ENCODE measurements at places on chromosomes 4 and X.

- DNase-seq, result no peak
Measured at GRCh38 chr4:8272472-8273428, 3.2 kb downstream of the HTRA3 start.

GRCh38 chr4:18155067-18156041 is 133.8 kb upstream of the LCORL start:
- no peak for DNase-seq

DNA sequence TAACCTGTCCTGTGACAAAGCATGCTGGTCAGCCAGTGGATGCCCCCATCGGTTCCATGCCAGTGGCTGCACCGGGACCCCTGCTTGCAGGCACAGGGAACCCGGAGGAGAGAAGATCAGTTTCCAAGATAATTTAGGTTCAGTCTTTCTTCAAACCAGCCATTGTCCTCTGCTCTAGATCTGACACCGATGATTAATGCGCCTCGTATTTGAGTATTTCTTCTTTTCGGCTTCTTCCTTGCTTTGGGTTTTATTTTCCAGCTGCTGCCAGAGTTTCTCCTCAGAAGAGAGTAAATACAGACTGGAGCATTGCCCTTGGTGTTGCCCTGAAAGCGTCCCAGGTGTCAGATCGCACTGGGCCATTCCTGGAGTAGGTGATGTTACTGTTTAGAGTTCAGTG is 19.2 kb upstream of the BCOR start:
- no peak for DNase-seq

DNA sequence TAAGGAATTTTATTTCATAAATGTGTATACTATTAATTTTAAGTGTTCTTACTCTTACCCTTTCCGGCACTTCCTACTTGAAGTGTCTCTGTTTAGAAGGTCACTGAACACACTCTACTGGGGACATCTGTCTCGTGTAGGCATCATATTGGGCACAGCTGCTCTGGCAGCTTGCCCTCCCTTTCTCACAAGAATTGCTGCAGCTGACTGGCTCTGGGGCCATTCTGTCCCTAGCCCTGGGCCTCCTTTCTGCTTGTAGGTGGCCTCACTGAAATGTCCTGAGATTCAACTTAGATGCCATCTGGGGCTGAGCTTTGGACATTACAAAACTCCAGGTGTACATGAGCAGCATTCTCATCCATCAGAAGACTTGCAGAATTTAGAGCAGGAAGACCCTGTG is 49.6 kb downstream of the SMAD1 start:
- no peak for DNase-seq

GRCh38 chr4:153465615-153466080 is 512 bp upstream of the TMEM131L start:
- DNase-seq, result peak; percentile 63

- DNase-seq, result peak; percentile 57
Measured at GRCh38 chrX:107678957-107679740, 50.8 kb downstream of the PRPS1 start.

DNA sequence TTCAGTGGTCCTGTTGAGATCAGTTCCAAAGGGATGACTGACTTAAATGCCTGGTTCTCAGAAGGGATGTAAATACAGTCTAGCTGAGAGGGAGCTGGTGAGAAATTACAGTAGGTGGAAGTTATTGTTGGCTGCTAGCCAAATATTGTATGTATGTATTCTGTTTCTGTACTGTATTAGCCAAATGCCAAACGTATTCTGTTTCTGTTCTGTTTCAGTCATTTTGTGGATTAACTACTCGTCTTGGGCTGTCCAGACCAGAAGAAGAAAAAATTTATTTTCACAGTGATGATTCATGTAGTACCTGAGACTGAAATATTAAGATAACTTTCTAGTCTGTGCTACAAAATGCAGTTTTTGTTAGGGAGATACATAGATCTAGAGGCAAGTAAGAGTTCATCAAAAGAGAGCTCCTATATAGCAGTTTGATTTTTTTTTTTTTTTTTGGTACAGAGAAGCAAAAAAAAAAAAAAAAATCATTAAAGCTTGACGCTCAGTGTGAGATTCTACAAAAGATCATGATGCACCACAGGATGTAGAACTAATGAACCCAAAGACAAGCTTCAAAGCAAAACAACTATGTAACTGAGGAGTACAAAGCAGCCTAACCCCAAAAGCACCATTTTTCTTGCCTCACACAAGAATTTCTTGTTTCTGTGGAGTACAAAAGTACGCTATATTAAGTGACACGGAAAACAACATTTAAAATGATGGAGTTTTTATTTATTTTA is 54.8 kb downstream of the CASP6 start:
- DNase-seq, result peak; percentile 26

DNA sequence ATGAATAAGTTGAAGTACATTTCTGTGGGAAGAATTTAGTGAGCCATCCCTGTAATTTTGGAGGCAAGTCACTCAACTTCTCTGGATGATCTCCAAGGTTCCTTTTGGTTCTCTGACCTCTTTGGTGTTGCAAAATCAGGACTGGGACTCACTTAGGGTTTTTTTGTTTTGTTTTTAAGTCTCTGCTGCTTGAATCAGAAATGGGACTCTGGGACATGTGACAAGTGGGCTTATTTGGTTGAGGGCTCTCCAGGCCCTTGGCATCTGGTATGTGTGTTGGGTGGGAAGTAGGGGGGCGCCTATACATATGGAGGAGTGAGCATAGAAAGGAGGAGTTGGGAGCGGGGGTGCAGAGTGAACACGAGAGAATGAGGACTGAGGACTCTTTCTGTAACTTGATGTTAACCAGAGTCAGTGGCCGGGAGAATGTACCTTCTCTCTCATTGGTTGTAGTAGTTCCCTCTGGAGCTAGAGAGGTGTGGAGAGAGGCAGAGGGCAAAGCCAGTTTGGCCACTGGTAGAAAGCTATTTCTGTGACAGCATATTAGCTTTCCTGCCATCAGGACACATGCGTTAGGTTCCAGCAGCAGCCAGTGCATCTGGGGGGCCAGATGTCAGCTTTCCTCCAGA is 1.9 kb downstream of the ARHGAP10 start:
- peak; percentile 41 for DNase-seq

GRCh38 chr4:134747108-134747805 is 545.7 kb upstream of the PABPC4L start:
- DNase-seq, result peak; percentile 13

- DNase-seq, result peak; percentile 16
Measured at GRCh38 chr4:156829201-156829873, 142.3 kb downstream of the PDGFC start.

DNA sequence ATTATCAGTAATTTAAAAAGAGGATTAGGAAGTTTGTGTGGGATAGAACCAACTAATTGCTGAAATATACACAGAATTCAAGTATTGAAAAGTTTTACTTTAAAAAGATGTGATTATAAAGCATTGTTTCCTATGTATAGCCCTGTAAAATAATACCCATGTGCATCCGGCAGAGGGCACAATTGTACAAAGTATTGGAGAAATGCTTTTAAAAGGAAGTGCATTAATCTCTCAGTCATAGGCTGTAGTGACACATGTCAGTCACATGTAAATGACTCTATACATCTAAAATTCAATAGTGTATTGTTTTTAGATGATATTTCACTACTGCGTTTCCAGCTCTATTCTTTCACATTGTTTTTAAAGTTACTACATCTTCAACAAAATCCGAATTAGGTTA is 9.7 kb upstream of the GEMIN8 start:
- DNase-seq, result peak; percentile 40

DNA sequence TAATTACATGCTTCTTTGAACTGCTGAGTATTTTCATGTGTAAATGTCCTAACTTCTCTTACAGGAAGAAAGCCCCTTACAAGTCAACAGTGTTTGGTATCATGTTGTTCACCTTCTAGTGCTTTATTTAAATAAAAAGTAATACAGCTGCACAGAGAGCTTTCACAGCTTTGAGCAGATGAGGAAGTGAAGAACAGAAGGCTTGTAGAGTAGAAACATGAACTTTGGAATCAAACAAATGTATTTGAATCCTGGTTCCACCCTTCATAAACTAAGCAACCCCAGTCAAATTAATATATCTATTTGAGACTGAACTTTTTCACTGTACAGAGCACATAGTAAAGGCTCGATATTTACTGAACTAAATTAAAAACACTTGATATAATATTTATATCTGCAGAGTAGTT is 120.5 kb downstream of the CAMK2D start:
- DNase-seq, result no peak

DNA sequence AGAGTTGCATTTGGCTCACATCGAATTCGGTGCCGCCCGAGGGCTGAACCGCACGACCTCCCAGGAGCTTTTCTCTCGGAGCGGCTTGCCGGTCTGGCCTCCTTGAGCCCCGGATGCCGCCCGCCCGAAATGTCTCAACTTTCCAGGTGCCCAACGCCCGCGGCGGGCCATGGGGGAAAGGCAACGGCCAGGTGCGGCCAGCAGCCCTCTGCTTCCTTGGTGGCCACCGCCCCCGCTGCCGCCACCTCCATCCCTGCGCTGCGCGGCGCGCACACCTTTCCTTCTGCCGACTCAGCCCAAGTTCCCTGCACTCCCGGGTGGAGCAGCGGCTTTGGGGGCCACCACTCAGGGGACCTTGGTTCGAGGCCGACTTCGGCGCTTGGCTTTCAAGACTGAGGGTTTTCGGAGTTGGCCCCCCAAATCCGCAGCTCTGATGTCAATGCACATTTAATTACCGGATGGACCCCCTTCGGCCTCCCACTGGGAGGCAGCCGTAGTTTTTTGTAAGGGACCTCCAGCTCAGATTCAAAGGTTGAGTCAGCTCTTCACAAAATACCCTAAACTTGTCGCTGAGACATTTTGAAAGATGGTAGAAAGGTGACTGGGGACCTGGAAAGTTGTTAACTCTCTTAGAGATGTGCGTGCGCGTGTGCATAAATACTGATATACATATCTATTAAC is 1.1 kb downstream of the AFF2 start:
- no peak for DNase-seq

- no peak for DNase-seq
Measured at GRCh38 chr4:153466949-153467896, 1.1 kb downstream of the TMEM131L start.

DNA sequence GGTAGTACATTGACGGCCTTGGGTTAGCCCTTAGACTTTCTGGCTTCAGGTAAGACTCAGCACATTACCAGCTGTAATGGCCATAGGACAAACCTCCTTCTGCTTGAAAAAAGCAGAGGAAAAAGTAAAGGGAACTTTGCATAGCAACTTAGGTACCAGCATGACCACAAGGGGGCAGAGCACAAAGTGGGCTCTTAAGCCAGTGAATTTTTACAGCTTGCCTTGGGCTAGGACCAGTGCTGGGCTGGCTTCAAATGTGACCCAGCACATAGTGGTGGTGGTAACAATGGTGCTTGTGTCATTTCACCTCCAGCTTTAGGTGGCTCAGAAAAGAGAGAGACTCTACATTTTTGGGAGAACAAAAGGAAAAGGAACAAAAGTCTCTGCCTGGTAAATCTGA is 66.1 kb downstream of the KLHL4 start:
- DNase-seq, result no peak

GRCh38 chr4:80237992-80238391 is 28.5 kb upstream of the FGF5 start:
- DNase-seq, result peak; percentile 99

- no peak for DNase-seq
Measured at GRCh38 chr4:16846540-16847117, 51.8 kb downstream of the LDB2 start.

GRCh38 chr4:37903901-37904300 is 13.0 kb downstream of the TBC1D1 start:
- no peak for DNase-seq

DNA sequence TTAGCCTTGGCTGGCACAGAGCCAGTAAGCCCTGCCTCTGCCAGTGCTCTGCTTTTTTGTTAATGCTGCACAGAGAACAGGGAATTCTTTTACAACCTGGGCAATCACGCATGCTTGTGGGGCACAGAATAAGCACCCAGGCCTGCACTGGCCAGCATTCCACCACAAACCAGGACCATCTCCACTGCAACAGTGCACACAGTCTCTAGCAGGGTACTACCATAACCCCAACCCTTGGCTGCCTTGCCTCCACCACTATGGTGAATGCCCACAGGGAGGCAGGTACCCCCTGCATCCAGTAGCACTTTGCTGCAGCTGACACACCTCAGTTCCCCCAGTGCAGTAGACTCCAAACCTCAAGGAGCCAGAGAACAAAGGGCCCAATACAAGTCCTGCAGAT is 19.2 kb upstream of the FAAH2 start:
- DNase-seq, result no peak

- no peak for DNase-seq
Measured at GRCh38 chrX:129769467-129770154, 10.1 kb upstream of the SASH3 start.

- peak; percentile 30 for DNase-seq
Measured at GRCh38 chrX:46665232-46666152, 91.9 kb downstream of the CHST7 start.

DNA sequence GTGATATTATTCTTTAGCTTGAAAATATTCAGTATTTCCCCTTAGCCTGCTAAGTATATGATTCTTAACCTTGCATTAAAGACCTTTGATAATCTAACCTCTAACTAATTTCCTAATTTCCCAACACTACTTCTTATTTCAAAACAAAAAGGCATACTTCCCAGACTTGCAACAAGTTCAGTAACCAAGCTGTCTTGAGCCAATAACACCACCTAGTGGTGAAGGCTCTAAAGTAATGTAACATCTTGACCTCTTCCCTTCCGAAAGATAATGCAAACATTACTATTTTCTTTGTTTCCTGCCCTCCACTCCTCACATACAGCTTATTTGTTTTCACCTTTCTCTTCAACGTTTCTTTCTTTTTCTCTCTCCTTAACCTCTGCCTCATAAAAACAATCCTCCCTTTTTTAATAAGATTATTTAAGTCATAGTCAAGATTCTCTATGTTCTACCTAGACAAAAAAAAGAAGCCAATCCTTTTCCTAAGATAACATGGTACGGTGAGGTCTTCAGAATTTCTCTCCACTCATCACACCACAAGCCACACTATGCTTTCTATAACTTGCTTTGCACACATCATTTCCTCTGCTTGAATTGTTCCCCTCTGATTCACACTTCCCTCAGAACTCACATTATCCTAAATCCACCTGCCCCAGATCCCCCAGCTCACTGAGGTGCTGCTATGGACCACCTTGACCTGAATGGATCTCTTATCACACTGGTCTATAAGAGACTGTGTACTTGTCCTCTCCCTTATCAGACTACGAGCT is 3.5 kb downstream of the FAT1 start:
- peak; percentile 58 for DNase-seq

GRCh38 chr4:764405-765169 is 59.0 kb downstream of the PCGF3 start:
- DNase-seq, result no peak

DNA sequence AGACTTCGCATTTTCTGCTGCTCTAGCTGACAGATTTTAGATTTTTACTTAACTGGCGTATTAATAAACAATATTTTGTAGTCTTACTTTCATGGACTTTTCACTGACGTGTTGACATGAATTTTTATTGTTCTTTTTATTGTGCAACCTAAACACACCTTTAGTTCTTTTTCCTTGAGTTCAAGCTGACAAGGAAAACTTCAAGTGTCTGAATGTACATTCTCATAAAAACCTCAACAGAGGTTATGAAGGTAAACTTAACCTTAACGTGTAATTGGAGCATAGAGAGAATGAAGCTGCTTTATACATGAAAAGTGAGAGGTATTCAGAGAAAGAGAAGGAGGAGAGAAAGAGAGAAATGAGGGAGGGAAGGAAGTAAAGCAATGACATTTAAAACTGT is 364.3 kb upstream of the CT83 start:
- DNase-seq, result no peak

- no peak for DNase-seq
Measured at GRCh38 chrX:307261-308111, 11.1 kb downstream of the GTPBP6 start.

- peak; percentile 13 for DNase-seq
Measured at GRCh38 chr4:112173593-112174558, 28.6 kb downstream of the FAM241A start.
